T-helper 17 cell (primary cell): ENCODE measurements at places on chromosomes 11 and 22. TPM values are rescaled to one million over a fixed set of nuclear protein-coding genes. Genes with fewer than 3 reads are reported as not detected.

Gene C11orf52
- not detected for total RNA-seq

Gene CD3E
- 511 TPM for total RNA-seq

Gene VSIG2
- total RNA-seq, result 0.32 TPM

Gene GUCY1A2
- total RNA-seq, result not detected

Gene ZC3H12C
- total RNA-seq, result 0.15 TPM
